ENCODE measurements at places on chromosomes 6 and 20.

DNA sequence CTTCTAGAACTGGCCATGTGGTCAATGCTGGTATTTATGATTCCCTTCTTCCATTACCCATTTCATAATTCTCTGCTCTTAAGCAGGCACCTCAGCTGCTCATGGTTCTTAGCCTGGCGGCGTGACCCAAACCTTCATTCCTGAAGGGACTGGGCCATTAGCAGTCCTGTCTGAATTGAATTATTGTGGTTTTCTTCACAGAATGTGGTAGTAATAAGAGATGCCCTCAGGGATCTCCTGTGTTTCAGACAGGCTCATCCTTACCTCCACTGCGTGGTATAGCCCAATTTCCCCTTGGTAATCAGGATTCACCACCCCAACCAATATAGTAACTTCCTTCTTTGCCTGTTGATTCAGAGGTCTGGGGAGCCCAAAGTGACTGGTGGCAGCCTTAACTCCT lies 37.6 kb downstream of the PKIB start:
- no peak for DNase-seq

DNA sequence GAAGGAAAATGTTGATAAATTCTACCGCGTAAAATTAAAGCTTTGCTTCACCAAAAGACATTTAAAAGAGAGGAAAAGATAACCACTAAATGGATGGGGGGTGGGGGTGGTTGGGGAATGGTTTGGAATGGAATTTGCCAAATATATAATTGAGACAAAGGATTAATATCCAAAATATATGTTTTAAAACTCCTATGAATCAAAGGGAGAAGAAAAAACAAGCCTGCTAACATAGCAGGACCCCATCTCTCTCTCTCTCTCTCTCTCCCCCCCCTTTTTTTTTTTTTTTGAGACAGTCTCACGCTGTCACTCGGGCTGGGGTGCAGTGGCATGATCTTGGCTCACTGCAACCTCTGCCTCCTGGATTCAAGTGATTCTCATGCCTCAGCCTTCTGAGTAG lies 13.4 kb upstream of the NR2E1 start:
- DNase-seq = no peak

- DNase-seq = no peak
Observed at GRCh38 chr6:57048577-57048976, 2.1 kb downstream of the KIAA1586 start.

GRCh38 chr20:63374504-63374903 lies 13.4 kb upstream of the CHRNA4 start:
- no peak for DNase-seq

DNA sequence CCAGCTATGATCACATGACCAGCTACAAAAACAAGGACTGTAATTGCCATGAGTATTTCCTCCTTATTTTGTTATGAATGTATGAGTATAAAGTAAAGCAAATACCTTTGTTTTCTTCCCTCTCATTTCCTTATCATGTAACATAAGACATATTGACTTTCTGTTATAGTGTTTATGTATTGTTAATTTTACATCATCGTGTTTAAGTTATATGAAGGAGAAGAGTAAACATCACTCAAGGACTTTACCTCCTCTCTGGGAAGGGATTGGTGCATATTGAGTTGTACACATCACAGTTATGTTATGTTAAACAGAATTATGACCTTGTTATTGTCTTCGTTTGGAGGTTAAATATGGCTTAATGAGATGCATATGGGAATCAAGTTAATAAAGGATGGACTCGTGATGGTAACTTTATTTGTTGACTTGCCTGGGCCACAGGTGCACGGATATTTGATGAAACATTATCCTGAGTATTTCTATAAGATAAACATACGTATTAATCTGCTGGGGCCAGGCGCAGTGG lies 57.3 kb upstream of the CNKSR3 start:
- DNase-seq = no peak

- DNase-seq = no peak
Observed at GRCh38 chr20:4069751-4070150, 54.4 kb upstream of the RNF24 start.

DNA sequence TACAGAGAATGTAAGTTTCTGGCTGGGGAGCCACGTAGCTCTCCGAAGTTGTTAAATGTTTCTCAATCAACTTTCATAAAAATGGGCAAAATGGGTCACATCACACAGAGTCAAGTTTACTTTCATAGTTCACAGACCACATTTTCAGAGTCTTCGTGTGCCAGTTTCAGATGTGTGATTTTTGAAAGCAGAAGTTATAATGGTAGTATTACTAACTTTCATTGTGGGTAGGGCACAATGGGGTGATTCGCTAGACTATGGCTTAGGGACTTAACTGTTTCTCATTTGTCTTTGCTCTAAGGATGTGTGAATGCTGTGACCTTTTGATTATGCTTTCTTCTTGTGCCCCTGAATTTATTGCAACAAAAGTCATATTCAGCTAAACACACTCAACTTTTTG lies 109.0 kb upstream of the SUPT3H start:
- DNase-seq = no peak

- DNase-seq = no peak
Observed at GRCh38 chr6:110034667-110035036, 56.5 kb downstream of the GPR6 start.

GRCh38 chr6:55290736-55291135 lies 36.5 kb upstream of the GFRAL start:
- DNase-seq = no peak

- DNase-seq = no peak
Observed at GRCh38 chr20:40110311-40110831, 578.7 kb downstream of the MAFB start.

- peak; percentile 92 for DNase-seq
Observed at GRCh38 chr6:166587631-166588413, 1.3 kb upstream of the RAMACL start.

DNA sequence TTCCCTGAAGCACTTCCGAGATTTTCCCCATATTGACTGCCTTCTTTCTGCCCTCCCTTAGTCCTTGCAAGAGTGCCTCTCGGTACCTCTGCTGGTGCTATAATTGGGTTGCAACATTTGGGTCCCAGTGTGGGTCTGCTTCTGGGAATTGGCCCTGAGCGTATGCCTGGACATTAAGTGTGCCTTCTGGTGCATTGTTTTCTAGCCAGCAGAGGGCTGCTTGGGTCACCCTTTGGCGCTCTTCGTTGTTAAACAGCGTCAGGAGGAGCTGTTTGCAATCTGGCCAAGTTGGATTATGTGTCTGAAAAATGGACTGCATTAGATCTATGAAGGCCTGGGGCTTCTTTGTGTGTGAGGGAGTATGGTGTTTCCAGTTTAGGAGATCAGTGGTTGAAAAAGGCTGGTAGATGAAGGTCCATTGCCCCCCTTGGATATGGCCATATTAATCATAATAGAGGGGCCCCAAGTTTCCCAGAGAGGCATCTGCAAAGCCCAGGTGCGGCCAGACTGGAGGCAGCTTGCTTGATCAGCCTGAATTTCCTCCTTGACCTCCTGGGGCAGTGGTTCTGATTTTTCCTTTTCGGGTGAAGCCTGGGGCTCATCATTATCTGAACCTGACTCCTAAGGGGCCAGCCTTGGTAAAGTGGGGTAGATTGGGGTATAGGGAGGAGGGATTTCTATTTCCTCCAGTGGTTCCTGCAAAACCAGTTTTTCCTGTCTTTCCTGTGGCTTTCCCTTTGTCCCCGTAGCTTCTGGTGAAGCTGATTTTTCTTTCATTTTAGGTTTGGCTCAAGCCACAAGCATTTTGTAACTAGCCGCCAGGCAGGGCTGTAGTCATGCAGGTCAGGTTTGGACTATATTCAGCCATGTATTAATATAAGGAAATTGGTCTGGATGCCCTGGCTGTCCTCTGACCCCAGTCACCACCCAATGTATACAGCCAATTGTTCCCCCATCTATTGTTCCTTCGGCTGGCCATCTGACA lies 85.4 kb upstream of the GPR6 start:
- DNase-seq = no peak

DNA sequence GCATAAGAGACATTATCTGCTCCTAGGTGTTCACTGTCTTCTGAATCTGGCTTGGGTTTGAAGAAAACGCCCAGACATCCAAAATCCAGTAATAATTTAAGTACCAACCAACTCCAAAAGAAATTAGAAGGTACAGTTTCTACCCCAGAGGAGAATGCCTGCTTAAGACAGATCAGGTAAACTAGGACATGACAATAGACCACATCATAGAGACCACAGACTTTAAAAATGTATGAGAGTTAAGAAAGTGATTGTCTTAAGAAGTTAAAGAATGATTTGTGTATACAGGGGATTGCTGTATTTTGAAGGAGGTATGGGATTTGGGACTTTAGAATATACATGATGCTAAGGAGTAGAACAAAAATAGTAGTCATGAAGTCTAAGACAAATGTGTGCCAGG lies 120.8 kb upstream of the EDN1 start:
- no peak for DNase-seq

DNA sequence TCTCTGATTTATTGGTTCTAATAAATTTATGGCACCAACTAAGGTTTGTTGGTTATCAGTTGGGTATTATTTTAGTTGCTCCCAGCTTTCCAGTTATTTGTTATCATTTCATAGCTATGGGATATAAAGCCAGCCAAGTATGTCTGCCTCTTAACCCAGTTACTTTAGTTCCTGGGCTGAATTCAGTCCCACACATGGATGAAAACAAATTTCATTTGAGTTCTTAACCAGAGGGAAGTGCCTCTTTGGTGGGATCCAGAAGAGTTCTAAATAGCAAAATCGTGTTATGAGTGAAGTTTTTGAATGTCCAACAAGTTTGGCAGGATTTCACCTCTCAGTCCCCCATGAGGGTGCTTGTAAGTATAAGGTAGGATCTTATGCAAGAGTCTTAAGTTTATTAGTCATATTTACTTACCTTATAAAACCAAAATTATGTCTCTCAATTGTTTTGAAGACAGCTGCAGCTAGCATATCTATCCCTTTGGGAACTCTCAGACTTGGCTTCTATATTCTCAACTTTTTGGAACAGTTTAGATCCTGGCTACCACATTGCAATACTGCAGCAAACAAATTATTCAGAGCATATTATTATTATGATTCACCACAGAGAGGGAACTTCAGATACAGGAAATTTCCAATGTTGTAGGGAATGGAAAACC lies 683.6 kb downstream of the BCKDHB start:
- no peak for DNase-seq

DNA sequence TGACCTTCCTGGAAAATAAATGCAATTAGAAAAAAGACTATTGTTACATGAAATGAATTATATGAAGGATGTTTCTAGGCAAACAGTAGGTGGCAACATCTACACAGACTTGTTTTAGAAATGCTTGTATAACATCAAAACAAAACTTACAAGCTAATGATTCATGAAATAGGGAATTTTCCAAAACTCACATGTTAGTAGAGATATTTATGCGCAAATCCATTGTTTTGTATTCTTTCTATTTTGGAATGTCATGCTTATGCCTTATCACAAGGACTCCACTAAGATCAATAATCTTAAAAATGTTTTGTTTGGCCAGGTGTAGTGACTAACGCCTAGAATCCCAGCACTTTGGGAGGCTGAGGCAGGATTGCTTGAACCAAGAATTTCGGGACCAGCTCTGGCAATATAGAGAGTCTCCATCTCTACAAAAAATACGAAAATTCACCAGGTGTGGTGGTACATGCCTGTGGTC lies 32.3 kb upstream of the LGSN start:
- peak; percentile 48 for DNase-seq

- DNase-seq = no peak
Observed at GRCh38 chr6:54877713-54878317, 31.2 kb downstream of the FAM83B start.

GRCh38 chr20:47586649-47587294 lies 85.1 kb downstream of the NCOA3 start:
- no peak for DNase-seq

DNA sequence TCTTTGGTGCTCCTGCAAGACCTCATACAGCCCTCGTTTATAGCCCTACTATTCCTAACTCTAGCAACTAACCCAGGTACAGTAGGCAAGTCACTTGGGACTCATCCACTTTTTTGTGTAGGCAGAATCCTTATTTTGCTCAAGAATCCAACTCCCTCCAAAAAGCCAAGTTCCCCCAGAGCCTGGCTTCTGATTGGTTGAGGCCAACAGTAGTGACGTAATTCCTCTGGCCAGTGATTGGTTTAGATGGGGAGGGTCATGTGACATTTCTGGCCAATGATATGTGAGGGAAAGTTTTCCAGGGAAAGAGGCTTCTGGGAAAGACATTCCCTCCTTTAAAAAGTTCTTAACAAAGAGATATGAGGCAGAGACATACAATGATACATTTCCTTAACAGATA lies 32.1 kb downstream of the KIAA1755 start:
- DNase-seq = peak; percentile 41

All from NAMALWA (cell line).